Aorta (tissue), 5 donors: ENCODE measurements at places on chromosomes 4 and X. TPM values are rescaled to one million over a fixed set of nuclear protein-coding genes. Genes with fewer than 3 reads are reported as not detected.
A peak's percentile ranks its signal among the peaks of the same experiment; 100 is the strongest.

The OTC gene
- 0.23 TPM for total RNA-seq

The LRPAP1 gene
- 136 TPM for total RNA-seq

GRCh38 chrX:29666366-29666765 lies 549.0 kb upstream of the MAGEB2 start:
- no peak for DNase-seq

DNA sequence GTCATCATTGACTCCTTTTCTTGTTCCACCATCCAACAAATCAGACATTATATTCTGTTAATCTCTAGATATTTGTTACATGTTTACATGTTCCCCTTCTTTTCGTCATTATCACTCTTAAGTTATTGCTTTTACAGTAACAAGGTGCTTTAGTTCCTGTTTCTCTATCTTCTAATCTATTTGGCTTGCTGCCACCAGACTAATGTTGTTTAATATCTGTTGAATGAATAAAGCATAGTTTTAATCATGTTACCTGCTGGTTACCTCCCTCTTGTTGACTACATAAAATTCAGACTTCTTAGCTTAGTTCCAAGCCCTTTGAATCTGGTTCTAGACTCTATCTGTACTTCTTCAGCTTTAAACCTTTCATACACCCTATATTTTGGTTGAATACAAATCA lies 129.8 kb upstream of the TRIM2 start:
- DNase-seq = no peak

GRCh38 chr4:173343832-173344397 lies 9.8 kb upstream of the HMGB2 start:
- DNase-seq = no peak

- peak; percentile 72 for DNase-seq
Measured at GRCh38 chrX:68834371-68835103, 5.7 kb downstream of the EFNB1 start.

DNA sequence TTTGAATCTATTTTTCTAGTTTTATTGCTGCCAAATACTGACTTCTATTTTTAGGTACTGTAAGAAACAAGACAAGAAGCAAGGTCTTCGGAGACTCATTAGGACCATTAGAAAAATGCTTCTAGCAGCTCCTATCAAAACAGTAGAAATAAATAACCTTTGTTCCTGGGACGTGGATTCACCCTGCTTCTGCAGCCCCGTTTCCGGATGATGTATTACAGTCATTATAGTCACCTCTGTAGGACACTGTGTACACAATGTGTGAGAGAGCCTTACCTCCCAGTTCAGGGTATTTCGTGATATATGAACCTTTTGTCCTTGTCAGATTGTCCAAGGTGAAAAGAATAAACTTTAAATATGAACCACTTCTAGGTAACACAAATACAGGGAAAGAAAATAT lies 484.0 kb upstream of the TECRL start:
- no peak for DNase-seq

DNA sequence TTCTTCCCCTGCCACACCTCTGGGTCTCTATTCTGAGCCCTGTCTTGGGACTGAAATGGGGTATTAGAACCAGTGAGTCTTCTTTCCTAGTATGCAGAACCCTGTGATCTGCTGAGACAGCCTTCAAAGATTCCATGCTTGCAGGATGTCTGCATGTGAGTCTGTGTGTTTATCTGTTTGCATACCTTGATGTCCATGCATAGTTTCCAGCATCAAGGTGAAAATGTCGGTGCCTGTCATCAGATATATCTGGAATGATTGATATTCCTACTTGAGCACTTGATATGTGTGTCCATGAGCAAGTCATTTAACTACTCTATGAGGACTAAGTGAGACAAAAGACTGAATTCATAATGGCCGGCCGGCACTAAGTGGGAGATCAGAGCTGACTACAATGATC lies 117.0 kb upstream of the HS3ST1 start:
- DNase-seq = no peak

DNA sequence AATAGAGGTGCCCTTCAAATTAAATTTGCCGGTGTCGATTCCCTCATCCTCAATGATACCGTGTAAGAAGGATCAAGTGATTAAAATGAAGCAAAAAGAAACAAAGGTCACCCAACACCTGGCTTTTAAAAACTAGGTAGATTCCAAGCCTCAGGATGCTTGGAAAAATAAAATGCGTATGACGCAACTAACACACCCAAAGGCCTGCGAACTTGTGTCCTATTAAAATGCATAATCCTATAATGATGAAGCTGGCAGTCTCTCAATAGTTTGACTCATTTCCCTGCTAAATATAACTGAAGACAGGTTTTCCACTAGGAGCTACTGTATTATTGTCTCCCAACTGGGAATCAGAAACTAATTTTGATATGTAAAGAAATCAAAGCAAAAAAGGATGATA lies 263.2 kb downstream of the DHX15 start:
- no peak for DNase-seq

GRCh38 chr4:25123236-25123635 lies 37.0 kb downstream of the SEPSECS start:
- DNase-seq = no peak
